Lower lobe of right lung (tissue), 2 donors: ENCODE measurements at places on chromosomes 7 and 10.

DNA sequence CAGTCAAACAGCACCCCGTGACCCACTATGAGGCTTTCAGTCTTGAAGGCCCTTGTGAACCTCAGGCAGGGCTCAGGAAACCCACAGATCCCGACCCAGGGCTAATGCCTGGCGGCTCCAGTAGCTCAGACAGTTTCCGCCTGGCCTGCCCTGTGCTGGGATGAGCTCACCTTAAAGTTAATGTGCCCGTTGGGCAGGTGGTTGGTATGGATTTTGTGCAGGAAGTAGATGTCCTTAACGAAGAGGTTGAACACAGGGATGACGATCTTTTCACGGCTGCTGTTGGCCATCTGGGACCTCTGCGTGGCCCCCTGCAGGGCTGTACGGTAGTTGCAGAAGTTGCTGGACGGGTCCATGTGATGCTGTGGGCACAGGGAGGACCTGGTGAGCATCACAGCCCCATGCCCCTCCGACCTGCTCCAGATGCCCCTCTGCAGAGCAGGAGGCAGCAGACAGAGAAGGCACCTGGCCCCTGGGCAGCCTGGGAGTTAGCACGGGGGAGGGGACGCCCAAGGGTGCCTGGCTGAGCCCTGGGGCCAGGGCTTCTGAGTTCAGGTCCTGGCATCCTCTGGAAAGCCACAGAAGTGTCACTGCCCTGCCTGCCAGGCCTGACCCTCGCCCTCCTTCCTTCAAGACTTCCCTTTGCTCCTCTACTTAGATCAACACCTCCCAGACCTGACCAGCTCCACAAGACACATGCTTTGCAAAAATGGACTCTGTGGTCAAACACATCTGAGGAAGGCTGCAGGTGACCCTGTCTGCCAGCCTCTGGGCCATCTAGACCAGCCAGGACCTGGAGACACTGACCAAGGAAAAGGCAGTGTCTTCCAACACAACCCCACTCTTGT lies 59.8 kb downstream of the CSGALNACT2 start:
- peak; percentile 47 for DNase-seq

GRCh38 chr7:43781726-43782607 lies 23.5 kb downstream of the BLVRA start:
- DNase-seq = no peak

DNA sequence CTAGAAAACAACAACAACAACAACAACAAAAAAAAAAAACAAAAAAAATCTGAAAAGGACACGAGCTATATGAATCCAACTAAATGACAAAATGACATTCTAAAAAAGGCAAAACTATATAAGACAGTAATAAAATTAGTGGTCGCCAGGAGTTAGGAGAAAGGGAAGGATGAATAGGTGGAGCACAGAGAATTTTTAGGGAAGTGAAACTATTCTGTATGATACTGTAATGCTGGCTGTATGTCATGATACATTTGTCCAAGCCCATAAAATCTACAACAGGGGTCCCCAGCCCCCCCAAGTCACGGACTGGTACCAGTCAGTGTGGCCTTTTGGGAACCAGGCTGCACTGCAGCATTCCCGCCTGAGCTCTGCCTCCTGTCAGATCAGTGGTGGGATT lies 2.8 kb upstream of the PUS7 start:
- DNase-seq = no peak

DNA sequence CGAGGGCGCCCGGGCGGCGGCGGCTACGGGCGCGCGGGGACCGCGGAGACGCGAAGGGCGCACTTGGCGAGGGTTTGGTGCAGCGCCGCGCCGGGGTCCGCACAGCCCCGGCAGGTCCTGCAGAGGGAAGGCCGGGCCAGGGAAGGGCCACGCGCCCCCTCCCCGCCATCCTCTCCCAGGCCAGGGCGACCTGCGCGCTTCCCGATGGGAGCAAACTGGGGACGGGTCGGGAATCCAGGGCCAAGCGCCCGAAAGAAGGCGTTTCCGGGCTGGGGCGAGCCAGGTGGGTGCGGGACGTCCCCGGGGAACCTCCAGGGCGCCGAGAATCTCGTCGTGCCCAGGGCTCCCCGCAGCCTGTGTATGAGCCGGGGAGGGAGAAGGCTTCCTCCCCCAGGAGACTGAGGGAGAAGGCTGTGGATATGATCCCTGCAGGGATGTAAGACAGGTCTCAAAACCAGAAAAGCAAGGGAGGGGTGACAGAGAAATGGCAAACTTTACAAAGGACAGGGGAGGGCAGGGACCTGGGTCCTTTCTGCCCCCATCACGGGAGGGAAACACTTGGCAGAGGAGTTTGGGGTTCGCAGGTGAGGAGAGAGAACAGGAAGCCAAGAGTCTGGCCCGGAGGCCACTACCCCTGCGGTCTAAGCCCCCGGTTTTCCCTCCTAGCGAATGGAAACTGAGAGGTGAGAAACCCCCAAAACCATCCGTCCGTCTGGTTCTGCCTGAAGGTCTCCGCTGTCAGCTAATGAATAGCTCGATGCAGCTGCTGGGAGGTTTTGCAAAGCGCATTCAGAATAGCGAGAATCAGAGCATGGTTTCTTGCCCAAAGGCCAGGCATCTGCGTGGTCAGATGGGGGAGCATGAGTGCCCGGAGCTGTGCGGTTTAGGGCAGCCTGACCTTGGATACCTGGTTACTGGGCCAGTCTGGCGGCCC lies 674 bp downstream of the AMZ1 start:
- DNase-seq = no peak

GRCh38 chr7:96719164-96719563 lies 9.5 kb upstream of the SEM1 start:
- DNase-seq = no peak

- DNase-seq = no peak
Observed at GRCh38 chr10:56632537-56632936, 271.5 kb upstream of the ZWINT start.

DNA sequence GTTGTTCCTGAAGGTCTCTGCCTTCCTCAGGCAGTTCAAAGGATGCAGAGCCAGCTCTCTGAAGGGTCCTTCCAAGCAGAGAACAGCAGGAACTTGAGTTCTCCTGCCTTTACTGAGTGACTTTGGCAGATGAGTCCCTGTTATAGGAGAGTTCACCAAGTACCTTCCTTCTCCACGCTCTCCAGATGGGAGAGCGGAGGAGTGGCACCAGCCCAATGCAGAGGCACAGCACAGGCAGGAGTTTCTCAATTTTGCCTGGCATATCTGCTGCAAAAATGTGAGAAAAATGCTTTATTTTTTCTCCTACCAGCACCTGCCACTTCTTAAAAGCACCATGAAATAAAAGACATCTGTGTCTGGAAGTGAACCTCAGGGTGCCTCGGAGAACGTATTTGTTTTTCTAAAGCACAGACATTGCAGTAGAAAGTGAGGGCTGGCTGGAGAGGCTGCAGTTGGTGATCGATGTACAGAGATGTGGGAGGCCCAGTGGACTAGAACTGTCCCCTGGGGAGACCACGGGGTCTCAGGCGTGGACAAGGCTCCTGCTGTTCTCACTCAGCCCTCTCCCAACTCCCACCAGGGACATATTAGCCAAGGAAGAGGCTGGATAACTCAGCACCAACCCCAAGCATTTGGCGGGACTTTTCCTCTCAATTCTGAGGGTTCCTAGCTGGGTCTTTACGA lies 174.5 kb downstream of the WDR37 start:
- no peak for DNase-seq

- DNase-seq = no peak
Observed at GRCh38 chr10:88195841-88196240, 332.4 kb downstream of the PTEN start.

DNA sequence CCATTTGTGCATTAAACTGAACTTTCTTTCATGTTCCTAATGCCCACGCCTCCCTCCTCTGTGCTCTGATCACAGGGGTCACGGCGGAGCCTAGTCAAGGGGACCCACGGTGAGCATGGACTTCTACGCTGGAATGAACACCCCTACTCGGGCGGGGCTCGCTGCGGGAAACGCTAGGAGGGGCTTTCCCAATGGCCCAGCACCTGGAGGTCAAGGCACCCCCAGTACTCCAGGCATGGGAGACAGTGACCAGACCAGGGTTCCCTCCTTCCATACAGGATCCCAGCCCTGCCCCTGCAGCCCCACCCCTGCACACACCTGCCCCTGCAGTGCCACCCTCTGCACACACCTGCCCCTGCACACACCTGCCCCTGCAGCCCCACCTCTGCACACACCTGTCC lies 27.1 kb upstream of the NKX6-2 start:
- no peak for DNase-seq

GRCh38 chr10:44297963-44298362 lies 86.9 kb downstream of the CXCL12 start:
- no peak for DNase-seq

DNA sequence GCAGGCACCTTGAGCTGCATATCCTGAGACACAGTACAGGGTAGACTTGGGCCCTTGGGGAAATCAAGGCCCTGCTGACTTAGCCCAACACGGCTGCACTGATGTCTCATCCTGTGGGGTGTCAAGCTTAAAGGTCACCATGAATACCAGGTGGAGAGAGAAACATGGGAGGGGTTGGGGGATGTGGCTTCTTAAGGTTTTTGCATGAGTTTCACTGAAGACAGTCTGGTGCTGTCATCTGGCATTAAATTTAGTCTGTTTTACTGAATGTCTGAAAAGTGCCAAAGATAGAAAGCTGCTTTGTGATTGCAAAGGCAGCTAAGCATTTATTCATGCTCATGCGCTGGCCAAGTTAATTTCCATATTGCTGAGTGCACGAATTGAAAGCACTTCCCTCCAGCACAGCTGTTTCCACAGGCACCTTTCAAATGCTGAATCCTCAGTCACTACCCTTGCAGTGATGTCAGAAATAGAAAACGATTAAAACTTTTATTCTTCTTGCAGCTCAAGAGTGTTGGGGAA lies 102.1 kb downstream of the OSBPL3 start:
- no peak for DNase-seq

DNA sequence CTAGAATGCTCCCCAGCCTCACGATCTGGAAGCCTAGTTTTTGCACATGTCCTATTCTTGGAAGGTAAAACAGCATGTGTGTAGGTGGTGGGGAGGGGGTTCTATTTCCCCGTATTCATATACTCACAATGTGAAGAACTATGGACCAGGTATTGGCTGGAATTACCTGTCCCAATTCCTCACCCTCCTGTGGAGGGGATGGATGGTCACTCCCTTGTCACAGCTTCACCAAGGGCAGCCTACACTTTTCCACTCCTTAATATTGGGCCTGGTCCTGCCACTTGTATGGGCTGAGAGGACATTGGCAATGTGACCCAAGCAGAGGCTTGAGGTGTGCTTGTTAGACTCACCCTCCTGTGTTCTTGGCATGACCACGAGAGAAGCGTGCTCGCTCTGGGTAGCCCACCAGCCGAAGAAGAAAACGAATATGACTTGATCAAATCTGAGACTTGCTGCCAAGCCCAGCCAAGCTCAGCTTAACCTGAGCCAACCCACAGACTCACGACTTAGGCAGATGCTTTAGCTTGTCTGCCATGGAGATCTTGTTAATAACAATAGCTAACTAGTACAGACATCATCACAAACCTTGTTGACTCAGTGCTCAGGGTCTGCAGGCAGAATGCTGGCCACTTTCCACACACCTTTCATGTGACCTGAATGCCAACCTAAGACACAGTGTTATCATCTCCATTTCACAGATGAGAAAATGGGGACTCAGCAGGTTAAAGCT lies 17.2 kb downstream of the ZNF488 start:
- no peak for DNase-seq

DNA sequence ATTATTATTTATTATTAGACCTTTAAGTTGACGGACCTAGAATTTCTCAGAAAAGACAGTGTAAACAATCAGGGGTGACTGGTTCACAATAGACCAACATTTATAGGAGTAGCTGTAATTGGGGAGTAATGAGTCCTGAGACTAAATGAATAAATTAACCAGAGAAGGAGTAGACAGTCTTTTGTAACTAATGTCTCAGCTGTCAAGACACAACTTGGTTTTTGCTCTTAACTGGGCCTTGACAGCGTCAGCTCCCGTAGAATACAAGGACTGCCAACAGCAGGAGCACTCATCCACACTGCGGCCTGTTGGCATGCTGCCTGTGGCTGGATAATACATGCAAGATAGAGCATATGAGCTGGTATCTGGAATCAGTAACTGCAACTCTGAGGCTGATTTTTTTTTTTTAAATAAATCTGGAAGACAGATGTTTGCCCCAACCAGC lies 123.9 kb downstream of the CACNA2D1 start:
- peak; percentile 51 for DNase-seq

GRCh38 chr10:65550761-65551160 lies 1375.1 kb upstream of the LRRTM3 start:
- no peak for DNase-seq

DNA sequence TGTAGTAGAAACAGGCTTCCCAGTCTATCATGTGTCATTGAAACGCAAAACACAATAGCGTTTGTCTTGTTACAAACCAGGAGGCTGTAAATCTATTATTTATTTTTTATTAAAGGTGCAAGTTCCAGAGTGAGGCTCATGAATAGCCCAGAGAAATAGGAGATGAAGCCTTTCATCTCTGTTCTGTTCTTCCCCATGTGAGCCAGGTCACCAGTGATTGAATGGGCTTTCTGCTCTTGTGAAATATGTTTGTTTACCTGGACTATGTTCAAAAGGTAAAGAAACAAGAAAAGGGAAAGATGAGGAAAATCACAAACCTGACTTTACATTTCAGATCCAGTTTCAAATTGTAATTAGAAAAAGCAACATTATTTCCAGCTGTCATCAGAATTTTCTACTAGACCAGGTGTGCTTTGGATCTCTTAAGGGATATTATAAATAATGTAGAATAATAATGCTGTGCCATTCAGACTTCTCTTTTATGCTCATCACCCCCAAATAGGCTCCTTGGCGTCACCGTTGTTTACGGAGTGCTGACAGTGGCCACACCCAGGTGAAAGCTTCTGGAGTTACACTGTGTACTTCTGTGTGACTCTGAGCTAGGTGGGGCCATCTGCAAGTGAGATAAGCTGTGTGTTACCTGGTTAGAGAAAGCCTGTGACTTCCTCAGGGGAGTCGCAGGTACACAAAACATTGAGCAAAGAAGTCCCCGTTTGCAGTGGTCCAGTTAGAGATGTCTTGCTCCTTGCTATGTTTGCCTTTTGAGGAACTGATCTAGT lies 274.9 kb downstream of the SDK1 start:
- no peak for DNase-seq

DNA sequence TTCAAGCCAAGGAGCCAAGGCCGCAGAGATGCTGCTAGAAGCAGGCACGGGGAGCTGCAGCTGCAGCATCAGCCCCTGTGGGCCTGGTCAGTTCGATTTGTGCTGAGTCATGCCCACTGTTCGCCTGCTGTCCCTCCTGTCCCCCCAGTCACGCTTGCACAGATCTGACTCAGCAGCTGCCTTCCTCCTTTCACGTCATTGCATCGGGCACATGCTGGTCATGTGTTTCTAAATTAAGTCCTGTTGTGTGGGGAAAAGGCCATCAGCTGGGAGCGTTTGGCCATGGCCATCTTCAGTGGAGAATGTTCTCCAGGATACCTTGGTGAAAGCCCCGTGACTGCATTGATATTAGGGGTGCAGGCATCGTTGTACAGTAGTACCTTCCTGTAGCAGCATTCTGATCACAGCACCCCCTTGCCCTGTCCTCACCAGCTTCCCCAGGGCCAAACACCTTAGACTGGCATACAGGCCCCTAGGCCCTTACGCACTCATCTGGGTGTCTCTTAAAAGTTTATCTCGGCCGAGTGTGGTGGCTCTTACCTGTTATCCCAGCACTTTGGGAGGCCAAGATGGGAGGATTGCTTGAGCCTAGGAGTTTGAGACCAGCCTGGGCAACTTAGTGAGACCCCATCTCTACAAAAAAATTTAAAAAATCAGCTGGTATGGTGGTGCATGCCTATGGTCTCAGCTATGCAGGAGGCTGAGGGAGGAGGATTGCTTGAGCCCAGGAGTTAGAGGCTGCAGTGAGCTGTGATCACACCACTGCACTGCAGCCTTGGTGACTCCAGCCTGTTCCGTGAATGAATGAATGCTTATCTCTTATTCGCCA lies 23.2 kb downstream of the POR start:
- DNase-seq = peak; percentile 77

- DNase-seq = no peak
Observed at GRCh38 chr10:32538256-32538655, 92.3 kb downstream of the CCDC7 start.
